ENCODE measurements at places on chromosomes 5 and 9.

- DNase-seq = no peak
These were observed 33.6 kb downstream of the TLR4 start for GRCh38 chr9:117737721-117738226.

DNA sequence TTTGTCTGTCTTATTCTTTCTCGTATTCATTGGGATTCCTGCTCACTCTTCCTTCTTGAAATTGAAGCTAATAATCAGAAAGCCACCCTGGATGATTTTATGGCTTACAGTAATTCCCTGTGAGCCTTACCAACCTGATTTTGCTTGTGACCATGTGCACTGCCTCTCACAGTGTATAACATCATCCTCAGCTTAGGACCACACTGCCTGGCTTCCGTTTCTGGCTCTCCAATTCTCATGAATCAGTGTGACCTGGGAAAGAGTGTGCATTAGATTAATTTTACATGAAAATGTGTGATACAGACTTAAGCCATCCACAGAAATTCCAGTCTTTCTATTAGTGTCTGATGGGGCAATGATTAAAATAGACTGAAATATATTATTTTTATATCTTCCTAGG lies 126.8 kb upstream of the DMRT1 start:
- no peak for DNase-seq

GRCh38 chr5:8700222-8700621 lies 831.3 kb downstream of the MTRR start:
- DNase-seq = no peak

DNA sequence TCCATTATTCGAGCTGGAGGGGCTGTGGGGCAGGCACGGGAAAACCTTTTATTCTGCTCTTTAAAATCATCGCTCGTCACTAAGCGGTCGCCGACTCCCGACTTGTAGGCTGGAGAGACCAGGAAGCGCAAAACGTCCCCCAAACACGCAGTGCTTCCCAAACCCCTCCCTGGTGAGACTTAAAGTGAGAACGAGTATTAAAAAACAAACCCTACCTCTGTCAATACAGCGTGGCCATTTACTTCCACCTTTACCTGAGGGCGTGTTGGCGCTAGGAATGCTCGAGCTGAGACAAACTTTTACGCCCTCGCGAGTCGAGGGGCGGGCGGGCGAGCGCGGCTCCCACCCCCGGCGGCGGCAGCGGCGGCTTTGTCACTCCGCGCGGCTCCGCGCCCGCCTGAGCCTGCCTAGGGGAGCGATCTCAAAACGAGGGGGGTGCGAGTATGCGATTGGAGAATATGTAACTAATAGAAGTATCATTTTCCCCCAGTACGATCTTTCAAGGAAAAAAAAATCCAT lies at the start of gene NR2F1-AS1:
Gene NR2F1-AS1 (minus strand): TSS at position 293 of the 519 bp plus-strand sequence.
- no peak for DNase-seq

- no peak for DNase-seq
These were observed 1.2 kb upstream of the CEMIP2 start for GRCh38 chr9:71769175-71770161.

DNA sequence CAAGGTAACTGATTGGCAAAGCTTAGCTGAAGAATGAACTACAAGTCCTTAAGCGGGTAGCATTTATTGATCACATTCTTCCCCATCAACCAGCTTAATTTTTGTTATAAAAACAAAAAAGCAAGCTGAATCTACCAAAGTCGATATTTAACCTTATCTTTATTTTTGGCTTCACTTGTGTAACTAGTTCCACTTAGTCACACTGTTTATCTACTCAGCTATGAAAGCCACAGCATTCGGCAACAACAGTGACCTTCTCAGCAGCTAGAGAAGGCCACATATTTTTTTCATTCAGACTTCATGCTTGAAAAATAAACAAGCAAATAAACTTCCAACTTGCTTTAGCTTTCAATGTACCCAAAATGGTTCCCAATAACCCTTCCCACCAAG lies 69.4 kb downstream of the KLHL3 start:
- DNase-seq = no peak

GRCh38 chr5:143359869-143360268 lies 43.6 kb downstream of the NR3C1 start:
- no peak for DNase-seq

DNA sequence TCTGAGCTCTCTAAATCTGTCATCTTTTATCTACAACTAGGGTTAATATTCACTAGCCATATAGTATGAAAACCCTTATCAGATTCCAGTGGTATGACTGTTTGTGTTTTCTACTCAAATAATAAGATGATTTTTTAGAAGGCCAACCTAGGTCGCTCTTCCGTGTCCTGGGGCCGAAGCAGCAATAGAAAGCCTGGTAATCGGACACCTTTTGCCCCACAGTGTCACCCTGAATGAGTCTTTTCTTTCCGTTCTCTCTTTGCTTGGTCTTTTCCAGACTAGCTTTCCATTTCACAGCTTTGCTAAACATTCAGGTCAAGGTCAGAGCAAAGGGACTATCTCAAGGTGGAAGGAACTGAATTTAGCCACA lies 243.3 kb upstream of the ANKRD55 start:
- no peak for DNase-seq

DNA sequence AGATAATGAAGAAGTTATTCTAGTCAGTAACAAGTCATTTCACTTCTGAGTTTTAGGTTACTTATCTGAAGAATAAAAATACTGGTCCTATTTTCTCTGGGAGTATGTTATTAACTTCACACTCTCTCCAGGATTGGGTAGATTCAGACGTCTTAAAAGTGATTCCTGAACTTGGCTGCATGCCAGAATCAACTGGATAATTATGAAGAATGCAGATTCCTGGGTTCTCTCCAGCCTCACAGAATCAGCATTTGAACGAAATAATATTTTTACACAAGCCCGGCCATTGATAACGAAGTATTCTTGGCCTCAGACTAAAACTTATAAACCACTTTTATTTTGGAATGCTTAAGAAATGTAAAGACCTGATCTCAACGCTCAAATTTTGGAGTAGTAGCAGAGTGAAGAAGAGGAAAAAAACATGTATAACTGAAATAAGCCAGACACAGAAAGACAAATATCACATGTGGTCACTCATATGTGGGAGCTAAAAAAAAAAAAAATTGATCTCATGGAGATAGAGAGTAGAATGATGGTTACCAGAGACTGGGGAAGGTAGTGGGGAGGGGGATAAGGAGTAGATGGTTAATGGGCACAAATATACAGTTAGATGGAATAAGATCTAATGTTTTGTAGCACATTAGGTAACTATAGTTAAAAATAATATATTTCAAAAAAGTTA lies 507.3 kb downstream of the ISL1 start:
- DNase-seq = no peak

DNA sequence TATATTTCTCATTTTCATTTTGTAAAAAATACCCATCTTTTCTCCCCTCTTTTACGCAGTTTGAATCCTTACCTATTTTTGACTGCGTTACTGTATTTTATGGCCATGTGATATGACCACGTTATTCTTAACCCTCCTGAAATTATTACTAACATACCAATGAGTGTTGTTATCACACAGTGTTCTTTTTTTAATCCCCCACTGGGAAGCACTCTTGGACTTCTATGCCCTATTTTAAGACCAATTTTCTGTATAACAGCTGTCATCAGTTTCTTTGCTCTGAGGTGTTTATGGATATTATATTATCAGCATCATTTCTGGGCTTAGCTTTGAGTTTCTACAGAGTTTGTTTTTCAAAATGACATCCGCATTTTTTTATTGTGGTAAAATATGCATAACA lies 71.1 kb downstream of the CFAP95 start:
- DNase-seq = no peak
